ENCODE measurements at places on chromosomes 12 and 14. TPM values are rescaled to one million over a fixed set of nuclear protein-coding genes. Genes with fewer than 3 reads are reported as not detected.

DNA sequence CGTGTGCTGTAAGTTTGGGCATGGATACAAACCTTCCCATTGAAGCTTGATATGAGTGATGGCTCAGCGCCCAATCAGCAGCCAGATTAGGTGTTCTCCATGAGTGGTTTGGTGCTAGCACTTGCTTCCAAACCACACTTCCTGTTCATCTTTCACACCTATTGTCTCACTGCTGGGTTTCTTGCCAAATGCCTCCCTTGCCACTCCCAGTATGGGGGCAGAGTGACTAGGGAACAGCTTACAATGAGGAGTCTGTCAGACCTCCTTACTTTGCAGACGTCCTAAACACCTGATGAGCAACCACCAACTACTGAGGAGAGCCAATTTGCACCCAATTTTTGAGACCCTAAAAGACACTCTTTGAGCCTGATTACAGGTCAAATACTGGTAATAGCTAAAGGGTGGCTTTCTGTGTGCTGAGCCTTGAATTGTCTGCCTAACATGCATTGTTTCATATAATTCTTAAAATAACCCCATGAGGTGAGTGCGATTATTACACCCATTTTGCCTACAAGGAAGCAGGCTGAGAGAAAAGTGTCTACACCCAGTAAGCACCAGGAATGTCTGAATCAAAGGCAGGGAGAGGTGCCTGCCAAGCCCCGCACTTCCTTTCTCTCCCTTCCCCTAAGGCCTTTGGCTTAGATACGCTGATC, 48.4 kb upstream of the FOS start:
- DNase-seq = peak; percentile 56

The NELL2 gene
- total RNA-seq = 9.9 TPM

The C1S gene
- total RNA-seq = 622 TPM

GRCh38 chr12:50718760-50719159, 45.1 kb upstream of the ATF1 start:
- DNase-seq = no peak

GRCh38 chr14:35740215-35740614, 68.9 kb downstream of the RALGAPA1 start:
- DNase-seq = no peak

The ANG gene
- total RNA-seq = 49.2 TPM

- no peak for DNase-seq
These were observed 6.1 kb downstream of the GPR137C start for GRCh38 chr14:52558688-52559087.

GRCh38 chr12:90028635-90029051, 320.0 kb upstream of the ATP2B1 start:
- DNase-seq = no peak

DNA sequence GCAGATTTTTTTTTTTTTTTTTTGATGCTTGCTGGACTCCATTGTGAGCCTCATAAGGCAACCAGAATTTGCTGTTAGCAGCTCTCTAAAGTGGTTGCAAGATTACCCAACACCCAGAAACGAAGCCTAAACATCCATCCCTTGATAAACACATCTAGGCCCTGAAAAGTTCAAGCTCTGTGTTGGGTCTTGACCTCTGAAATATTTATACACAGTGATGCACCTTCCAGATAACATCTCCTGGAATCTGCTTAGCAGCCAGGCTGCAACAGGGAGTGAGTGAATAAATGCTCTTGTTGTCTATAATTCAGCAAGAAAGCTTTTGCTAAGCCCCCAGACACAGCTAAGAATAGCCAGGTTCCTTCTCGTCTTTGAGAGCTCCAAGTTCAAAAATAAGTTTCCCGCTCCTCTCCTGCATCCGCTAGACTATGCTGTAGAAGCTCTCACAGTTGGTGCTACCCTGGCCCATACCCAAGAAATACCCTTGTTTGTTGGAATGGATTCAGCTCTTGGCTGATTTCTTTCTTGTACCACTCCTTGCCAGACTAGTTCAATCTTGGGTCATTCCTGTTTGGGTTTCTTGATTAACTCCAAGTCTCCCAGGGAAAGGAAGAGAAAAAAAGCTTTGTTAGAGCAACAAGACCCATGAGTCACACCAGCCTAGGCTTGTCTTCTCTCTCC, 610.6 kb upstream of the TBX3 start:
- no peak for DNase-seq

- no peak for DNase-seq
These were observed 54.9 kb upstream of the HIF1A start for GRCh38 chr14:61640158-61641136.

The FAM181A gene
- total RNA-seq = not detected
